ENCODE measurements at places on chromosomes 11 and 22. TPM values are rescaled to one million over a fixed set of nuclear protein-coding genes. Genes with fewer than 3 reads are reported as not detected.

DNA sequence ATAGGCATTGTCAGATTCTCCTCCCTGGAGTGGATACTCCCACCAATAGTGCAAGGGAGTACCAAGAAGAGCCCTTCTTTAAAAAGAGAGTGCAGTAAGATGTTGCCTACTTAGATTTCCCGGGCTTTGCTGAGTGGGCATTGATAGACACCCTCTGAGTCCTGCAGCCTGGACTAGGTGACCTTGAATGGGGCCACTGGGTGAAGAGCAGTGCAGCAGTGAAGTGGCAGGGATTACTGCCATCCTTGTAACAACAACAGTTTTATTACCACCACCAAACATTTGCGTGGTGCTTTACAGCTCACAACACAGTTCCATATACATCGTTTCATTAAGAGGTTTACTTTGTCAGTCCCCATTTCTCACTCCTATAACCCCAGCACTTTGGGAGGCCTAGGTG, 59.4 kb downstream of the MICAL2 start:
- no peak overlapping the region for H3K27ac ChIP-seq
- no peaks in the 10 kb centered on the region for H3K27me3 ChIP-seq
- H3K4me1 ChIP-seq, result no peaks in the 10 kb centered on the region
- H3K36me3 ChIP-seq, result no peaks in the 10 kb centered on the region
- H3K4me3 ChIP-seq, result no peak overlapping the region

Gene DEUP1
- total RNA-seq, result not detected

DNA sequence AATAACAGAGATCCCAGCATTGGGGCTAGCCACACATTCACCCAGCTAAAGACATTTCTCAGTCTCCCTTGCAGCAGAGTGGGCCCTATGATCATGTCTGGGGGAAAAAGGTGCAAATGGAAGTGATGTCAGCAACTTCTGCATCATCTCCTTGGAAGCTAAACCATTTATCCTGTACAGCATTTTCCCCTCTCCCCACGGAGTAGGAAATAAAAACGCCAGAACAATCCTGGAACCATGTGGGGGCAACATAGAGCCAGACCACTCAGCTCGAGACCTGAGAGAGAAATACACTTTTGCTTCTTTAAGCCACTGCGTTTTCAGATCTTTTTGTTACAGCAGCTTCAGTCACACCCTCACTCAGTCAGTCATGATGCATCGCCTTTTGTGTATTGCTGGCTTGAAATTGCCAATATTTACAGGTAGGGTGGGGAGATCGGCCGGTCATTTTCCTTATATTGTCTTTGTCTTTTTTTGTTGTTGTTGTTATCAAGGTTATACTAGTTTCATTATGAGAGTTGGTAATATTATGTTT, 9.1 kb upstream of the RAC2 start:
- no peaks in the 10 kb centered on the region for H3K36me3 ChIP-seq
- H3K4me3 ChIP-seq, result no peak overlapping the region
- no peaks in the 10 kb centered on the region for H3K27me3 ChIP-seq
- no peak overlapping the region for H3K27ac ChIP-seq

Gene CARS1
- total RNA-seq, result 22.3 TPM

Measured in neural progenitor cell (in vitro differentiated cells).